ENCODE measurements at places on chromosomes 12 and 14.

- DNase-seq, result no peak
These were observed 17.4 kb upstream of the LEMD3 start for GRCh38 chr12:65152012-65152411.

DNA sequence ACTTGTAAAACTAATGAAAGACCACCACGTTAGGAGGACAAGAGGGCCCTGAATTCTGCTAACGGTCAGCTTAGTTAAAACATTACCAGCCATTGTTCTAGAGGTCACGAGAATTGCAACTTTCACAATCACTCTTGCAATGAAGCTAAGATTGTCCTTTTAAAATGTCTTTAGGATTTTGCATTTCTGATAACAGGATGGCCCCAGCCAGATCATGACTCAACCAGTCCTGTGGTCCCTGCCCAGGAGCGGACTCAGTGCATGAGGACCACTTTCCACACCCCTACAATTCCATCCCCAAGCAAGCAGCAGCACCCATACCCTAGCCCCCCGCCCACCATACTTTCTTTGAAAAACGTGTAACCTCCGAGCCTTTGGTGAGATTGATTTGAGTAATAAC lies 28.7 kb downstream of the HSP90AA1 start:
- DNase-seq, result no peak

GRCh38 chr14:34257505-34257904 lies 204.5 kb downstream of the SPTSSA start:
- DNase-seq, result no peak

DNA sequence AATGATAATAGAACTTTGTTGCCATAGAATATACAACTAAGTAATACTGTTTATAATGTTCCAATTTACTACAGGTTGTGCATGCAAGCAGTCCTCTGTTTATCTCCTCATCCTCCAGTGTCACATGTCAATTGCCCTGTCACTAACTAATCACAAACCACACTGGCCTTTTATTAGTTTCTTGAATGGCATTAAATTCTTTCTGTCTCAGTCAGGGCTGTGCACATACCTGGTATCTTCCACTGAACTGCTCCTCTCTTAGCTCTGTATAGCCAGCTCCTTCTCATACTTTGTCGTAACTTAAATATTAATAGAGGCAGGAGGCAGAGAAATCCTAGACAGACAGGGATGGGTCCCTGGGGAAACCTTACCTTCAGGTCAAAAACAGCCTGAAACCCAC lies 24.0 kb downstream of the GABARAPL1 start:
- DNase-seq, result no peak

GRCh38 chr12:18562531-18562930 lies 175.3 kb downstream of the PLCZ1 start:
- no peak for DNase-seq

DNA sequence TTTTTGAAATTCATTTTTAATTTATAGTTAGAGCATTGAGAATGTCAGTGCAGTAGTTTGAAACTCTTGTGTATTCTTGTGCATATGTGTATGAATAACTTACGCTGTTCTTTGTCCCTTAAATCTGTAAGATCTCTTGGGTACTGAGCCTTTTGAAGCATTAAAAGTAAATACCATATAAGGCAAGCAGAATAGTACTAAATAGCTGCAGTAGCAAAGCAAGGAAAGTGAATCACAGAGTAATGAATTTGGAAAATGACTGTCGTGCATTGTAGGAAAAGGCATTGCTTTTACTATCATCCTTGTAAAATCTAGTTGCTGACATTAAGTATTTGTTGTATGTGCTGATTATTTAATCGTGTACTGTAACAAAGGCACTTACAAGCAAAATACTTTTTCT lies 12.1 kb downstream of the CNOT2 start:
- no peak for DNase-seq

DNA sequence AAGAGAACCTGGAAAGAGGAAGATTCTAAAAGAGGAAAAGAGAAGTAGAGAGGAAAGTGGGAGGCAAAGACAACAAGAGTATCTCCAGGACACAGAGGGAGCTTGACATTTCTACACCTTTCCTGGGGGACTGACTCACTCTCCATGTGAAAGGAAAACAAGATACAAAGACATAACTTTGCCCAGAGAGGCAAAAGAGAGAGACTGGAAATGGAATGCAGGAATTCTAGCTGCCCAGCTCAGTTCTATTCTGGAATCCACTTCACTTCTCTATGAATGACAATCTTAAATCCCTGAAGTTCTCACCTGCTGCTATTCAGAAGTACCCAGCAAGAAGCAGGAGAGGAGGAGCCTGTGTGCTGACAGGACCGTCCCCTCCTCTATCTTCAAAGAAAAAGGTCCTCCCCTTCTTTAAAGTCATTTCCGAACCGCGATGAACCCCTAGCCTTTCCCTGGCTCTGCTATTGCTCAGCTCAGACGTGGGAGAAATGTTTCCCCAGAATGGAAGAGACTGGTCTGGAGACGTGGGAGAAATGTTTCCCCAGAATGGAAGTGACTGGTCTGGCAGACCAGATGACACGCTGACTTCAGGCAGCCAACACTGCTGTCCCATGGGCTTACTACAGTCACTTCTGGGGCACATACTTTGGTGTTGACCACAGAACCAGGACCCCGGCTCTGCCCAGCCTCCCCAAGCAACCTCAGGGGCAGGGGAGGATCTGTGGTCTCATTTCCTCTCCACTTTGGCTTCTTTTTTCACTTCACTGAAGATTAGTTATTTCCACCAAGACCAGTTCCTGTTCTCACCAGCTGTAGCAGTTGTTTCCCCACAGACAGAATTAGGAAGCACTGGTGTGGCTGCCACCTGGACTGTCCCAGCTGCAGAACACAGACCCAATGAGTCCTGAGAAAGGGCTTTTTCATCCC lies 8.3 kb downstream of the FMNL3 start:
- DNase-seq, result no peak

DNA sequence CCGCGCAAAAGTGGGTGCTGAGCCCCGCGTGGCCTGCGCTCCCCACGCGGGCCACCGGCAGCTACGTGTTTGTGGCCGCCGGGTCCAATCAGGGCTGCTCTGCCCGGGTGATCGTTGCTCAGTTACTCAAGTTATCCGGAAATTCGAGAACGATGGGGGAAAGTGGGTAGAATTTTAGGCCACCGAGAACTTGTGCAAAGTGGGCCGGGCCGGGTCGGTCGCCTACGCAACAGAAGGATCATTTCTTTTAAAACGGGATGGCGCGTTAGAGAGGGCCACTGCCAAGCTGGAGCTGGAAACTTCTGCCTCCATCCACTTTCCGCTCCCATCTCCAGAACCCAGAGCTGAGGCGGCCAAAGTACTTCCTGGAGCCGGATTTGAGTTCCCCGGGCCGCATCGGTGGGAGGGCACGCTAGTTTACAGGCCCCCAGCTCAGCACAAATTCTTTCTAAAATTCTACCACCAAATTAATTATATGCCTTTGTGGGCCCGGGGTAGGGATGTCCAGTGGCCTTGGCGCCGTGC lies 3.5 kb downstream of the RFX4 start:
- no peak for DNase-seq

- no peak for DNase-seq
These were observed 7.1 kb upstream of the LGMN start for GRCh38 chr14:92755495-92755894.

Measured in breast epithelium (tissue), 4 donors.